ENCODE measurements at places on chromosomes 7 and 10.

GRCh38 chr10:43681220-43681619, 32.5 kb upstream of the ZNF32 start:
- DNase-seq, result no peak

DNA sequence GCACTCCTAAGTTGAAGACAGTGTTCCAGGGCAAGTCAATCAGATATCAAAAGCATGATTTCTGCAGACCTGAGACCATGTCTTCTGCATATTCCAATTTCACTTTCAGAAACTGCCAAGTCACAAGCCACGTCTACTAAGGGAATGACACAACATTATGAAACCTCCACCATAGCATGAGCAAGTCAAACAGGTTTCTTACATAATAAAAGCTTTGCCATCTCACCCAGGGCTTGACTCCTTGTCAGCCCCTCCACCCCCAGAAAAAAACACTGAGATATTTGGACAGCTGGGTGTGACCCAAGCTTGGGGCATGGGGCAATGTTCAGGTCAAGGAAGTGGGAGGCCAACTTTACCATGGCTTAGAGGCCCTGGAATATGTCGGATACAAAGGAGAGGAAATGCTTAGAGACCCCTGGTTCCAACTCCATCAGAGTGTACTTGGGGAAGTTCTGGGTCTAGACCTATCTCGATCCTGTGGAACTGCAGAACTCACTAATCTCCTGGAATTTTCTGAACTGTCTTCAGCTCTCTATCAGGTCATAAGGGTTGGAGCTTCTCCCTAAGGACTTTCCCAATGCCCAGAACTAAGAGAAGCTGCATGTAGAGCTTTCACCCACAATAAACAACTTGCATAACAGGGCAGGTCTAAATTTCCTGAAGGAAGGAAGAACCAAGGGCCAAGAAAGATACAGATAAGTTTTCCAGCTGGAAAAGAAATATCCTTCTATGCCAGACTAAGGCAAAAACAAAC, 80.6 kb upstream of the NAMPT start:
- no peak for DNase-seq

DNA sequence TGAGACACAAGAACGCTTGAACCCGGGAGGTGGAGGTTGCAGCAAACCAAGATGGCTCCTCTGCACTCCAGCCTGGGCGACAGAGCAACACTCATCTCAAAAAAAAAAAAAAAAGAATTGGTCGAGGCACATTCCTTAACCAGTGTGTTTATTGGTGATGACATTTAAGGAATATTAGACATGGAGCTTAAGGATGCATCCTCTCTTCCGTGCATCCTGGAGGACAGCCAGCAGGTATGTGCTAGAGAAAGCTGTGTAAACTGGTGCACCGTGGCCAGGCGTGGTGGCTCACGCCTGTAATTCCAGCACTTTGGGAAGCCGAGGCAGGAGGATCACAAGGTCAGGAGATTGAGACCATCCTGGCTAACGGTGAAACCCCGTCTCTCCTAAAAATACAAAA, 11.8 kb downstream of the ZKSCAN1 start:
- no peak for DNase-seq

GRCh38 chr10:114077815-114078219, 34.2 kb downstream of the ADRB1 start:
- DNase-seq, result no peak

- DNase-seq, result no peak
Measured at GRCh38 chr10:8349610-8350249, 295.2 kb downstream of the GATA3 start.

DNA sequence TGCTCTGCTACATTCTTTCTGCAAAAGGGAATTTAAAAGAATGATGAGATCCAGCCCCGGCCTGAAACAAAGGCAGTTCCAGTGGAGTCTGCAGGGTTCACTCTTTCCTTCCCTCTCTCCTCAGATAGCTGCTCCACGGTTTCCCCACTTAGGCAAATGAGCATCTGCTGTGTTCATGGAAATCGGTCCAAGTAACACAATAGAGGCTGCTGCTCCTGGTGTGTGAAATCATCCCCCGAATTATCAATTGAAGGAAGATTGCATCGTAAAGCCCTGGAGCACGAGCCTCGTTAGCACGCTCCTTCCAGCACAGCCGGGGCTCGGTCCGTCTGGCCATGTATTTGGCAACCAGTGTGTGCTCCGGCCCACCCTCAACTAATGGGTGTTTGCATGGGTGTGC, 108.3 kb upstream of the DPP6 start:
- no peak for DNase-seq

GRCh38 chr7:114504586-114504985, 90.0 kb downstream of the FOXP2 start:
- DNase-seq, result no peak

DNA sequence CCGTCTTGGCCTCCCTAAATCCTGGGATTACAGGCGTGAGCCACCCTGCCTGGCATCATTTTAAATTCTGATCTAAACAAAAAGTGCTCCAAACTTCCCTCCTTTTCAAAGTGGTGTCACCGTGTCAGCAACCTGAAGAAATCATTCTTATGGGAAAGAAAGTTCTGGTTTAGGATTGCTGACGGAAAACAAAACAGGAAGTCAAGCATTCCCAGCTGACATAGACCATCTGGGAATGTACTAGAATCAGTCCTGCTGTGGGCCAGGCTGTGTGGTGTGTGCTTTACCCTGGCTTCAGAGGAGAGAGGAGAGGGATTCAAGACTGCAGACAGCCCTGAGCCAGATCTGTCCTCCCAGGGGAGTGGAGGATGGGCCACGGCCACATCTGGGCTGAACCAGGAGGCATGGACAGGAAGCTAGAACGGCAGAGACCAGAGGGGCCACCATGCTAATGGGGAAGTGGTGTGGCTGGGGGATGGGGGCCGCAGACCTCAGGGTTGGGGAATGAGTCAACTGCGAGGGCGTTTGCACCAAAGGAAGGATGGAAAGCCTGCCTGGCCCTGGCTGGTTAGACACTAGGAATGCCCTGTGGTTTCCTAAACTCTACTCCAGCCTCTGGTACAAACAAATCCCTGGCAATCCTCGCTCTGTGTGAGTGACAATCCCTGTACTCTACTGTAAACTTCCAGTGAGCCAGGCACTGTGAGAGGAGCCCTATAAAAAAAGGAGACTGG, 16.7 kb upstream of the CLIP2 start:
- DNase-seq, result no peak

- DNase-seq, result peak; percentile 2
Measured at GRCh38 chr10:84140036-84140379, 699 bp downstream of the GHITM start.

GRCh38 chr7:122528879-122529481, 169.9 kb downstream of the RNF133 start:
- DNase-seq, result no peak

- no peak for DNase-seq
Measured at GRCh38 chr7:130351791-130352090, 7.1 kb downstream of the CPA5 start.

GRCh38 chr7:40057292-40057691, 77.1 kb downstream of the MPLKIP start:
- no peak for DNase-seq

GRCh38 chr7:75819711-75820110, 6.1 kb upstream of the CCL24 start:
- no peak for DNase-seq

DNA sequence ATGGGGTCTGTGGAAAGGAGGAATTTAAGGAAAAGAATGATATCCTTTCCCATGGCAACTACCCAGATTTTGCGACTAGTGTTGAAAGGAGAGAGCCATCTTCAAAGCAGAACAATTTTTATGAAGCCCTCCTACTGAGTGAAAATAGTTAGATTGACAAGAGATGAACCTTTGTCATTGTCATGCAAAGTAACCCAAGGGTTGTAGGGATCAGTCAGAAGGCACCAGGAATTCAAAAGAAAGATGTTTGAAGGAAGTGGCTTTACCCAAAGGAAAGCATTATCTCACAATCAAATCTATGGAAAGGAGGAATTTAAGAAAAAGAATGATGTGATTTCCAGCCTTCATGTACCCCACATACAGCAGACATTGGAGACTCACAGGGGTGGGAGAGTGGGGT, 544.4 kb downstream of the IPMK start:
- no peak for DNase-seq

DNA sequence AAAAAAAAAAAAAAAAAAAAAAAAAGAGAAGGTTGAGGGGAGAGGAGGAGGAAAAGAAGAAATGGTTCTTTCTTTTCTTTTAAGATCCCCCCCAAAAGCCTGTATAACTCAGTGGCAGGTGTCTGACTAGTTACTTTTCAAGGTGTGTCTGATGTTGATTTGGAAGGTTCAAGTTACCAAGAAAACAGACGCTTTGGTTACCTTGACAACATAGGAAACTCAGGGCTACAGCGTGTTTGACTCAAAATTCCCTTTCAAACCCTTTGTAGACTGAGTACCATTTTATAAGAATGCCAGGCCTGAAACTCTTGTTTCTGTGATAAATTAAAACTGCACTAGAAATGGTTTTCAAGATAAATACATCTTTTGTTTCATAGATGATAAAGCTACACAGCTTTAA, 286.8 kb downstream of the SKIDA1 start:
- DNase-seq, result no peak

GRCh38 chr7:76357475-76358010, 1.2 kb downstream of the YWHAG start:
- DNase-seq, result no peak

DNA sequence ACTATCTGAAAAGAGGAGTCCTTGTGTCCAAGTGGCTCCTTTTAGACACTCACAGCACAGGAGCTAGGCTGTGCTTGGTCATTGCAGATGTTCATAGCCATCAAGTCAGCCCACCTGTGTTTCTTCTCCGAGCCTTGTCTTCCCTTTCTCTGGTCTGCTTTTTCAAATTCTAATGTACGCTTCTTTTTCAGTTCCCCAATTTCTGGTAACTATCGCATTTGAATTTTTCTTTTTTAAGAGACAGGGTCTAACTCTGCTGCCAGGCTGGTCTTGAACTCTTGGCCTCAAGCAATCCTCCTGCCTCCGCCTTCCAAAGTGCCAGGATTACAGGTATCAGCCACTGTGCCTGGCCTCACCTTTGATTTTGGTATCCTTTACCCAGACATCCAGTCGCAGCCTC, 18.9 kb downstream of the APBB1IP start:
- no peak for DNase-seq

DNA sequence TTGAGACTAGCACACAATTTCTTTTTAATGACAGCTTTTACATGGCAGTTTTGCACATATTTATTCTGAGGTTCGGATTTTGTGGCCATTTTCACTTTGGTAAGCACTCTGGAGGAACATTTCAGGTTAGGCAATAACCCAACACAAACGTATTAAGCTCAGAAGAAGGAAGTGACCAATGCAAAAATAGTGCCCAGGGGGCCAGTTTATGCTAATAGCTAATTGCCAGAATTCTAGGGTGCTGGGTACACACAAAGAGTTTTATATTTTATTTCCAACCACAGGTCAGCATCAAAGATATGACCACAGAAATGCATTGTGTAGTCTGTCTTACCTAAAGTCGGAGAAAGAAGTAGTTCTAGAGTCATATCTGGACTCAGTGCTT, 8.4 kb upstream of the AGR2 start:
- DNase-seq, result no peak

DNA sequence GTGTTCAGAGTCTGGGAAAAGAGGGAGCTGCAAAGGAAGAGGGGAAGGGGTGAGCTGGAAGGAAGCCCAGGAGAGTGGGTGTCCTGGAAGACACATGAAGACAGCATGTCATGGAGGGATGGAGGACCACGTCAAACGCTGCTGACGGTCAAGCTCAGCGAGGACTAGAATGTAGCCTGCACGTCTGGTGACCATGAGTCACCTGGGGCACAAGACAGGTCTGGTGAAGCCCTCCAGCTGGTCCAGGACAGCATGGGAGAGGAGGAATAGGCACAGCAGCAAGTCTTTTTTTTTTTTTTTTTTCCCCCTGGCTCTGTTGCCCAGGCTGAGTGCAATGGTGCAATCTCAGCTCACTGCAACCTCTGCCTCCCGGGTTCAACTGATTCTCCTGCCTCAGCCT, 19.6 kb upstream of the AMZ1 start:
- no peak for DNase-seq

GRCh38 chr7:44145969-44146911, 5.1 kb upstream of the MYL7 start:
- DNase-seq, result peak; percentile 86

- DNase-seq, result no peak
Measured at GRCh38 chr10:59807629-59808620, 54.7 kb upstream of the MRLN start.

- DNase-seq, result no peak
Measured at GRCh38 chr10:104330168-104331110, 7.8 kb downstream of the ITPRIP start.

DNA sequence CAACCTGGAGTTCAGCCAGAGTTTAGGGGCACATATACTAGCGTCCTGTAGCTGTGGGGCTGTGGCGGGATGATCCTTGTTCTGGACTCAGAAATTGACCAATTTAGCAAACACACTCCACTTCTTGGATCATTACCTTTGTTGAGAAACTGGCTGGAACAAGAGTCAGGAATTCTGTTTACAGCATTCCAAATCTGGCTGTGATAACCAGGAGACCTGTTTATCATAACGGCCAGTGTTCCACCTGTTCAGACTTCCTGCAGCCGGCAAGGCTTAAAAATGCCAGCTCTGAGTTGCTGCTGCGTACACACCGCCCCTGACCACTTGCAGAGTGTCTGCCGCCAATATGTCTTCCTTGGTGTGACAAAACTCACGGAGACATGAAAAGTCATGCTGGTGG, 64.8 kb downstream of the ARMC3 start:
- no peak for DNase-seq

DNA sequence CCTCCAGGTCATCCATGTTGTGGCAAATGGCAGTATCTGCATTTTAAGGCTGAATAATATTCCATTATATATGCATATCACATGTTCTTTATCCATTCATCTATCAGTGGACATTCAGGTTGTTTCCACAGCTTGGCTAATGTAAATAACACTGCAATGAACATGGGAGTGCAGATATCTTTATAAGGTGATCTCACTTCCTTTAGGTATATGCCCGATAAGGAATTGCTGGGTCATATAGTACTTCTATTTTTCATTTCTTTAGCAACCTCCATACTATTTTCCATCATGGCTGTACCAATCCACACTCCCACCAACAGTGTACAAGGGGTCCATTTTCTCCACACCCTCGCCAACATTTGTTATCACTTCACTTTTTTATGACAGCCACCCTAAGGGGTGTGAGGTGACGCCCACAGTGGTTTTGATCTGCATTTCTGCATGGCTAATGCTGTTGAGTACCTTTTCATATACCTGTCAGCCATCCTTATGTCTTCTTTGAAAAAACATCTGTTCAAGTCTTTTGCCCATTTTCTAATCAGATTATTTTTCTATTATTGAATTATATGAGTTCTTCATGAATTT, 18.9 kb downstream of the ABI1 start:
- no peak for DNase-seq
